Placental pericyte (primary cell): ENCODE measurements at places on chromosomes 6 and 20. TPM values are rescaled to one million over a fixed set of nuclear protein-coding genes. Genes with fewer than 3 reads are reported as not detected.

Gene CST7
- total RNA-seq: not detected in 2 replicates

Gene PNPLA1
- total RNA-seq: 0.14 TPM in 1 of 2 replicates, not detected in the other

Gene SH3BGRL2
- 0.22 and 1.6 TPM in 2 replicates for total RNA-seq

Gene PLCB1
- 14.9 and 58.9 TPM in 2 replicates for total RNA-seq

Gene BCAS1
- total RNA-seq: under 0.01 TPM in 1 of 2 replicates, not detected in the other

Gene APMAP
- 61.8 and 69.6 TPM in 2 replicates for total RNA-seq
